ENCODE measurements at places on chromosomes 12 and 14. TPM values are rescaled to one million over a fixed set of nuclear protein-coding genes. Genes with fewer than 3 reads are reported as not detected.

The DTX1 gene
- polyA plus RNA-seq: 0.11 TPM

DNA sequence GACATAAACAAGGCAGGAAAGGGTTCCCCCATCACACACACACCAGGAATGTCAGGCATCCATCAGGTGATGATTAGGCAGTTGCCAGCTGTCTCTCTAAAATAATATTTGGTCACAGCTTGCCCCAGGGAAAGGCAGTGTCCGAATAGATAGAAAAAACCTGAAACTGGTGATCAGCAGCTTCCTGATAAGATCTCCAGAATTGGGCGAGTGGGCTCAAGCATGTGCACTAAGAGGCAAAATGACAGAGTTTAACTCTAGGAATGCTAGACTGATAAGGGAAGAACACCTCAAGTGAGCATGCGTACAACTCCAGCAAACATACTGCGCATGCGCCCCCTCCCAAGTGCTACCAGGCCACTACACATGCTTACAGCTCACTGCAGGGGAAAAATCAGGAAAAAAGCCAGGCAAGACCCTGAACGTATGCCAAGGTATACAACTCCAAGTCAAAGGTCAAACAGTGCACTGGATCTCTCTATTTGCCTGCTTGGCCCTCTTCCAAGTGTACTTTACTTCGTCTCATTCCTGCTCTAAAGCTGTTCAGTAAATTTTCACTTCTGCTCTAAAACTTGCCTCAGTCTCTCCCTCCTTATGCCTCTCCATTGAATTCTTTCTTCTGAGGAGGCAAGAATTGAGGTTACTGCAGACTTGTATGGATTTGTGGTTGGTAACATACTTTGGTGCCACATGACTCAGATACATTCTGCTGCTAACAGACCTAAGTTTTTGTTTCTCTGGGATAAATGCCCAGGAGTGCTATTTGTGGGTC lies 73.5 kb upstream of the VASH1 start:
- H3K27me3 ChIP-seq: peaks cover 2% of the 10 kb centered on the region
- DNase-seq: no peak
- no peak overlapping the region for H3K4me3 ChIP-seq
- no peaks in the 10 kb centered on the region for H3K36me3 ChIP-seq
- H3K27ac ChIP-seq: no peak overlapping the region

GRCh38 chr14:93859957-93860356 lies 67.2 kb upstream of the FAM181A start:
- no peak for DNase-seq
- no peak overlapping the region for H3K27ac ChIP-seq
- no peaks in the 10 kb centered on the region for H3K27me3 ChIP-seq
- H3K36me3 ChIP-seq: no peaks in the 10 kb centered on the region
- H3K4me3 ChIP-seq: no peak overlapping the region
- no peaks in the 10 kb centered on the region for H3K4me1 ChIP-seq

The LRTM2 gene
- polyA plus RNA-seq: not detected

The C1S gene
- 0.32 TPM for polyA plus RNA-seq

DNA sequence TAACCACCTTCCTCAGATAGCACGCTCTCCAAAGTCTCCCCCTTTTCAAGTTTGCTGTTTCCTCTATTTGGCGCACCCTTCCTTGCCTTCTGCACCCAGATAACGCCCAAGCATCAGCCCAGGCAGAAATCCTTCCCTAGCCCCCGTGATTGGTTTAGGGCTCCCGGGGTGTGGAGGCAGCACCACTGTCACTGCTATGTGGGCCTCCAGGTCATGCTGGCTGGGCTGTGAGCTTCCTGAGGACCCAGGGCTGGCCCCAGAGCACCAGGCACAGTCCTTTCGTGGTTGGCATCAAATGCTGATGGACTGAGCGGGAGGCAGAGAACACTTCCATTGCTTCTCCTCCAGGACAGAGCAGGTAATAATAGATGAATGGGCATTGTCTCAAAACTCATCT lies 311.4 kb downstream of the BCL11B start:
- DNase-seq: no peak
- H3K27me3 ChIP-seq: no peaks in the 10 kb centered on the region
- H3K27ac ChIP-seq: no peak overlapping the region
- no peak overlapping the region for H3K4me3 ChIP-seq

The RNASE3 gene
- polyA plus RNA-seq: not detected

GRCh38 chr14:50084666-50085065 lies 31.7 kb downstream of the VCPKMT start:
- H3K4me3 ChIP-seq: no peak overlapping the region
- no peaks in the 10 kb centered on the region for H3K27me3 ChIP-seq
- no peaks in the 10 kb centered on the region for H3K36me3 ChIP-seq
- H3K27ac ChIP-seq: no peak overlapping the region
- H3K4me1 ChIP-seq: no peaks in the 10 kb centered on the region

The SLC10A1 gene
- polyA plus RNA-seq: not detected

GRCh38 chr14:92938235-92938875 lies 15.4 kb downstream of the CHGA start:
- no peak for DNase-seq
- no peak overlapping the region for H3K4me3 ChIP-seq
- no peak overlapping the region for H3K27ac ChIP-seq
- H3K27me3 ChIP-seq: no peaks in the 10 kb centered on the region

GRCh38 chr12:7017870-7018349 lies 366 bp downstream of the LPCAT3 start:
- H3K36me3 ChIP-seq: no peaks in the 10 kb centered on the region
- H3K4me3 ChIP-seq: peak overlapping the region; percentile 72
- H3K27ac ChIP-seq: peak overlapping the region; percentile 64
- peaks cover 10% of the 10 kb centered on the region for H3K4me1 ChIP-seq

GRCh38 chr14:44736326-44736725 lies 225.4 kb downstream of the KLHL28 start:
- no peaks in the 10 kb centered on the region for H3K27me3 ChIP-seq
- no peak overlapping the region for H3K27ac ChIP-seq
- no peak for DNase-seq

The KRT77 gene
- polyA plus RNA-seq: not detected

- no peaks in the 10 kb centered on the region for H3K4me1 ChIP-seq
- no peak overlapping the region for H3K27ac ChIP-seq
- no peak for DNase-seq
- H3K36me3 ChIP-seq: peaks cover 50% of the 10 kb centered on the region
- no peak overlapping the region for H3K4me3 ChIP-seq
- H3K27me3 ChIP-seq: no peaks in the 10 kb centered on the region
Observed at GRCh38 chr14:68924186-68925158, 54.6 kb downstream of the ACTN1 start.

DNA sequence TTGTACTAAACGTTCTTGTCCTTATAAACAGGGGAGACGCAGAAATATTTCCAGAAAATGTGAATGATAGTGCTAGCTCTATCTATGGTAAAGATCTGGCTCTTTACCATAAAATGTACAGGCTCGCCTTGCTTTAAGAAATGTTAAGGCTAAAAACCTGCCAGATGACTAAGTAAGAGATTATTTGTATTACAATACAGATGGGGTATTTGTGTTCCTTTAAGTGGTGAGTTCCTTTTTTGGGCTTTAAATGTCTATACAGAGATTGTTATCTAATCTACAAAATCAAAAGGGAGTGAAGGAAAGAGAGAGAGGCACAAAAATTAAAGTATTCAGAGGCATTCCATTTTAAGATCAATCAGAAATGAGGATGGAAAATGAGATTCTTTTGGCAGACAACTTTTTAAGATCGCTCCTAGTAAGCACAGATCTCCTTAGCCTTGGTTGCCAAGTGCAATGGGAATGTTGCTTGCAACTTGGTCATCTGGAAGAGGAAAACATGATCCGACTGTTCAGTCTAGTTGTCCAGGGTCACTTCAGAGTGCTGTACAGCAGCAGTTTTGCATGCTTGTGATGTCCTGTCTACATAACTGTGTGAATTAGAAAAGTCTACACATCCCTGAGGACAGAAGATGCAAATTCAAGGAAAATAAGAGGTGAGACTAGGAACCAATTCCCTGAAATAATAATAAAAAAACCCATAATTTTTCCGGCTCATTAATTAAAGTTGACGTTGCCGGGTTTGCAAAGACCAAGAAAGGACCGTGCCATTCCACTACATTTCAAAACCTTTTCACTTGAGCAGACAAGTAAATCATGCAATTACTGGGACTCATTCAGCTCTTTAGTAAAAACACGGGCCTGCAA lies 380.8 kb downstream of the EGLN3 start:
- no peaks in the 10 kb centered on the region for H3K27me3 ChIP-seq
- peak; percentile 35 for DNase-seq
- peaks cover 61% of the 10 kb centered on the region for H3K4me1 ChIP-seq
- H3K4me3 ChIP-seq: no peak overlapping the region
- H3K27ac ChIP-seq: peak overlapping the region; percentile 100
- H3K36me3 ChIP-seq: no peaks in the 10 kb centered on the region

GRCh38 chr12:67410667-67411067 lies 141.5 kb downstream of the CAND1 start:
- no peaks in the 10 kb centered on the region for H3K4me1 ChIP-seq
- no peak overlapping the region for H3K4me3 ChIP-seq
- no peaks in the 10 kb centered on the region for H3K27me3 ChIP-seq
- H3K27ac ChIP-seq: no peak overlapping the region
- no peak for DNase-seq
- no peaks in the 10 kb centered on the region for H3K36me3 ChIP-seq

DNA sequence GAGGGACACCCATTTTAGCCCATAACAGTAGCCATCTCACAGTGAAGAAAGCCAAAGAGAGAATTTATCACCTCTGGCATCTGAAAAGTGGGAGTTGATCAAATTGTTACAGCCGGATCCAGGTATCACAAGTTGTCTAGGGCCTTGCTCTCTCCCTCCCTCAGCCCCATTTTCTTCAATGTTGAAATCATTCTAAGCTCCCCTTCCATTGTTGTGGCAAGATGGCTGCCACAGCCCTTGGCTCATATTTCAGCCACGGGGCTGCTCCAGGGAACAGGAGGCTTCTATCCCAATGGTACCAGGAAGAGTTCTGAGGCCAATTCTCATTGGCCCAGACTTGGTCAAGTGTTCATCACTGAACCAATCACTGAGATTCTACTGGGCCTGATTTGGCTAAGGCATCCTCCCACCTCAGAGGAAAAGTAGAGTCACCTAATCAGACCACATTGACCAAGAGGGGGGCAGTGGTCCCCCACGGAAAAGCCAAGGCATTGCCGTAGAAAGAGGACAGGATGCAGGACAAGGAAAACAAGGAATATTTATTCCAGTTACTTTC lies 106.2 kb downstream of the GPATCH2L start:
- H3K27me3 ChIP-seq: peaks cover 2% of the 10 kb centered on the region
- H3K27ac ChIP-seq: no peak overlapping the region
- H3K4me3 ChIP-seq: no peak overlapping the region
- H3K4me1 ChIP-seq: no peaks in the 10 kb centered on the region
- no peaks in the 10 kb centered on the region for H3K36me3 ChIP-seq

DNA sequence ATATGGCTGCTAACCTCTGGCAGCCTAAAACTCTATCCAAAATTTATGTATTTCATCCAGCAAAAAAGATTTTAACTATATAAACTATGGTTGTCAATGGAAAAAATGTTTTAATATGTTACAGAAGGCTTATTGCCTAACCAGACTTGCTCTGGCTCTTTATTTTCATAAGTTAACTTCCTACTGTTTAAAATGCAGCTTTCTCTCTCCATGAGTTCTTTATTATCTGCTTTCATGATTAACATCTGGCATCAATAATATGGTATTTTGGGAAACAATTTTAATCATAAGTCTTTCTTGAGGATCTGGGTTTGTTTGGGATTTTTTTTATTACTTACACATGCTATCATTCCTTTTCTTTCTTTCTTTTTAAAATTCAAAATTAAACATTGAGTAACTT lies 20.5 kb downstream of the KERA start:
- no peaks in the 10 kb centered on the region for H3K27me3 ChIP-seq
- H3K36me3 ChIP-seq: no peaks in the 10 kb centered on the region
- no peak for DNase-seq
- no peaks in the 10 kb centered on the region for H3K4me1 ChIP-seq
- no peak overlapping the region for H3K27ac ChIP-seq

DNA sequence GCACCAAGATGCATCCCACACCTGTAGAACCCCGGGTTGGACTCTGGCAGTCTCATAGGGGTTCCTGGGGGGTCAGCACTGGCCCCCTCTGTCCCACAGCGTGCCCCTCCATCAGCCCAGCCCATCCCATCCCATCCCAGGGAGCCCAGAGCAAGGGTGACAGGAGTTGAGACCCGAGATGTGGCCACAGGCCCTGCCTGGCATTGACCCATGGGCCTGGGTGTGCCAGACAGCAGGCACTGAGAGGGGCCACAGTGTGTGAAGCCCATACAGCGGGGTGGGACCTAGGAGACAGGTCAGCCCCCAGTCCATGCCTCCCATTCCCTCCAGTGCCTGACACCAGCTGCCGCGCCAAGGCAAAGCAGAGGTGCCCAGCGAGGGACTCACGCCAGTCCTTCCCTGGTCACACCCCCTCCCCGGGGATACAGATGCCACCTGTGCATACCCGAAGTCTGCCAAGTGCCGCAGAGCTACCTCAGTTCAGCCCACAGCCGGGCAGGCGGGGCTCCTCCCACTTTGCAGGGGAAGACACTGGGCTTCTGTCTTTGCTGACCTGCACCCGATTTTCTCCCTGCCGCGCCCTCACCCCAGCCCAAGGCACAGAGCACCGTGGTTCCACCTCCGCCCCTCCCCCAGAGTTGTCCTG lies 50.4 kb downstream of the CYP46A1 start:
- H3K4me3 ChIP-seq: no peak overlapping the region
- H3K27ac ChIP-seq: peak overlapping the region; percentile 87
- no peak for DNase-seq
- peaks cover 42% of the 10 kb centered on the region for H3K4me1 ChIP-seq
- H3K27me3 ChIP-seq: no peaks in the 10 kb centered on the region

The RTL1 gene
- not detected for polyA plus RNA-seq

DNA sequence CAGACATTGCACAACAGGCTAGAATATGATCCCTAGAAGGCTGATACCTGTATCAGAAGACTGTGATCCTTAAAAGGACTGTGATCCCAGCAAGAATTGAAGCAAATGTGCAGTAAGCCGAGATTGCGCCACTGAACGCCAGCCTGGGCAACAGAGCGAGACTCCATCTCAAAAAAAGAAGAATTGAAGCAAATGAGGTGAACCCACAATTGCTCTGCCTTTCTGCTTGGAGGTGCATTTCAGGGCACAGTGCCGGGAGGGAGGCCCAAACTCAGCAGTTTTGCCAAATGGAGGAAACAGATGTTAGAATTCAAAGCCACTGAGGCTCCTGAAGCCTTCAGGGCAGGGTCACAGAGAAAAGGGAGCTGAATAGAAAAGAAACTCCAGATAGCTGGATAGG lies 61.1 kb upstream of the COCH start:
- no peak for DNase-seq
- H3K4me3 ChIP-seq: no peak overlapping the region
- H3K36me3 ChIP-seq: no peaks in the 10 kb centered on the region
- peaks cover 1% of the 10 kb centered on the region for H3K27me3 ChIP-seq
- no peak overlapping the region for H3K27ac ChIP-seq
- H3K4me1 ChIP-seq: no peaks in the 10 kb centered on the region

GRCh38 chr12:54404061-54405004 lies 14.7 kb downstream of the ITGA5 start:
- H3K4me3 ChIP-seq: no peak overlapping the region
- peaks cover 87% of the 10 kb centered on the region for H3K36me3 ChIP-seq
- no peak overlapping the region for H3K27ac ChIP-seq
- no peaks in the 10 kb centered on the region for H3K27me3 ChIP-seq
- DNase-seq: peak; percentile 68

The WSCD2 gene
- not detected for polyA plus RNA-seq
